Frontal cortex (tissue), 4 donors: ENCODE measurements at places on chromosomes 7 and 10. TPM values are rescaled to one million over a fixed set of nuclear protein-coding genes. Genes with fewer than 3 reads are reported as not detected.

DNA sequence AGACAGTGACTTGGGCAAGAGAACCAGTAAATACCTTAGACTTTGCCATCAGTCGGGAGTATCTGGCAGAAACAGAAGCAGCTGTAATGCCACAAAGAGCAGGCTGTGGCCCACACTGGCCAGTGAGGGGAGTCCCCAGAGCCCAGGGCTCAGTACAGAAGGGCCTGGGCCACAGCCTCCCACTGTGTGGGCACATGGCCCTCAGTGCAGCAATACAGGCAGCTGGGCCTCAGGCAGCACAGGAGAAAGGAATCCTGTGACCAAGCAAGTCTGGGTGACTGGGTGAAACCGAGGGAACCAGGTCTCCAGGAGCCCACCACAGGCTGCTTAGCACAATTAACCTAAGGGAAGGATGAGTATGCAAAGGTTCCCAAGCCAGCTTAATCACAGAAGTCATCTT, 14.0 kb downstream of the WDR91 start:
- DNase-seq, result no peak

DNA sequence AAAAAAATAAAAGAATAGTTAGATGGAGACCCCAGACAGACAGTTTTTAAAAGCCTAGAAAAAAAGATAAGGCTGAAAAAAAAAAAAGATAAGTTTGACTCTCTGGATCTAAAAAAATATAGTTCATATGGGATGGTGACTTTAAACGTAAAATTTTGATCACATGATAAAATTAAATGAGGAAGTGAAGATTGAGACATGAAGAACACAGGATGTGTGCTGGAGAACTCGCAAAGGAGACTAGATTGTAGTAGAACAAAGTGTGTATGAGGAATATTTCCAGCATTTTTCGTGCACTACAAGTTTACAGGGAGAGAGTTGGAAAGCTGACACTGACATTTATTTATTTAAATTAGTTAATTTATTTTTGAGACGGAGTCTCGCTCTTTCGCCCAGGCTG, 286.4 kb downstream of the PRPF18 start:
- no peak for DNase-seq

GRCh38 chr7:48365010-48365409, 193.8 kb downstream of the ABCA13 start:
- DNase-seq, result no peak

The SPAM1 gene
- not detected for total RNA-seq

DNA sequence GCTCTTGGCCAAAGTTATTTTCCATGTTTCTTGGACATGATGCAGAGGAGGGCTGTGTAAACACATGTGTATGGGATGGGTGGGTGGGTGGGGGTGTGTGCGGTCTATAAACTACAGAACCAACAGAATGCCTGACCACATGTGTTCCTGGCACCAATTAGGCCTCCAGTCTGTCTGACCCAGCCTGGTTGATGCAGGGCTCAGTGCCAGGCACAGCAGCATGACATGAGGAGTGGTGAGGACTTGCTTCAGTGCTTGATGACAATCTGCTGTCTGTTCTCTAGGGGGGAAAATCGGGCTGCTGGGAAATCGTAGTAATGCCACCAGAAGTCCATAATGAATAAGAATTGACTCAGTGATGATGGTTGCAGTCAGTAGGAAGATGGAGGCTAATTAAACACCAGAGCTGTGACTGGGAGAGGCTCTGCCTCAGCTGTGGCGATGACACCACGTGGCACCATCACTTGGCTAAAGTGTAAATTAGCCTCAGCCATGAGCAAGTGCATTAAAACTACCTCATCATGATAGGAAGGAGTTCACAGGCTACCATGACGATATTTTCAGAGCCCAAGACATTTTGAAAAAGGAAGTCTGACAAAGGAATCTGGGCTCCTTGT, 260.1 kb upstream of the PODXL start:
- DNase-seq, result no peak

DNA sequence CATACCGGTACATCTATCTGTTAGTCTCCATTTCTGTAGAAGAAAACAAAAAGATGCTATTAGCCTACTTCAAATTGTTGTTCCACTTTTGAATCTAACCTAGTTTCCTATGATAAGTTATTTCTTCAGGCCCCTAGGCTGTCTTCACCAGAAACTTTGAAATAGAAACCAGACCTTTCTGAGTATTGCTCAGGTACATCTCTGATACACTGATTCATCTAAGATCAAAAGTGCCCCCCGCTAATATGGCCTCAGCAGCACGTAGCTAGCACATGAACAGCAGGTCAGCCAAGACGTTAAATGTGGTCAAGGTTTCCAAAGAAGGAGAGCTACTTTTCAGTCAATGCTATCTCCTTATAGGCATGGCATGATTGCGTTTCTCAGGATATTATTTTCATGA, 23.6 kb downstream of the CTAGE6 start:
- no peak for DNase-seq

GRCh38 chr7:99024066-99024465, 119.8 kb downstream of the SMURF1 start:
- DNase-seq, result no peak

The NPC1L1 gene
- total RNA-seq, result not detected

DNA sequence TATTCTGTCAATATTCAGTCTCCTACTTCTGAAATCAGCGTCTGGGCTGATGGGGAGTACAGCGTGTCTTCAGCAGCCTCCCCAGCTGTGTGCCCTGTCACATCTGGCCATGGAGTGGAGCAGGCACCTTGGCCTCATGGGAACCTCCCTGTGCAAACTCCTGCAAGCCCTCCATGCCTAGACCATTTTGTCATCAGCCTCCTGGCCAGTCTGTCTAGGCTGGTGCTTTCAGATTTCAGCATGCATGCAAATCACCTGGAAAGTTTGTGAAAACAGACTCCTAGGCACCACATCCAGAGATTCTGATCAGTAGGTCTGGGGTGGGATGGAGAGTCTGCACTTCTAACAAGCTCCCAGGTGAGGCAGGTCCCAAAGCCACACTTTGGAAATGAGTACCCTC, 26.2 kb upstream of the CCSER2 start:
- no peak for DNase-seq

GRCh38 chr10:129163531-129163930, 303.5 kb upstream of the MGMT start:
- DNase-seq, result no peak

GRCh38 chr7:78389022-78389421, 590.4 kb downstream of the PHTF2 start:
- DNase-seq, result no peak

DNA sequence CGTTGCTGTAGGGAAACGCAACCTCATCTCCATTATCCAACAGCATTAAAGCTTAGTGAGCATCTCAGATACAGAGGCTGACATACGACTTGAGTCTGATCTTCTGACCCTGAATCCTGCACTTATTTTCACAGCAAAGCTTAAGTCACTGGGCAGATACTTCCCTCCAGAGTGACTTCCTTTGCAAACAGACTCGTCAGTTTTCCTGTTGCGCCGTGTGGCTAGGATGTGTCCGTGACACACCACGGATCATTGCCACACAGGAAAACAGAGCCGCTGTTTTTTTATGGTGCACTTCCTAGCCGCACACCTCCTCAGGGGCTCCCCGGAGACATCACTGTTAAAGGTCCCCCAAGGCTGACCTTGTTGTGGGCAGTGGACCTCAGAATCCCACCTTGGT, 94.9 kb upstream of the MKI67 start:
- no peak for DNase-seq

The NKX2-3 gene
- total RNA-seq, result under 0.01 TPM

DNA sequence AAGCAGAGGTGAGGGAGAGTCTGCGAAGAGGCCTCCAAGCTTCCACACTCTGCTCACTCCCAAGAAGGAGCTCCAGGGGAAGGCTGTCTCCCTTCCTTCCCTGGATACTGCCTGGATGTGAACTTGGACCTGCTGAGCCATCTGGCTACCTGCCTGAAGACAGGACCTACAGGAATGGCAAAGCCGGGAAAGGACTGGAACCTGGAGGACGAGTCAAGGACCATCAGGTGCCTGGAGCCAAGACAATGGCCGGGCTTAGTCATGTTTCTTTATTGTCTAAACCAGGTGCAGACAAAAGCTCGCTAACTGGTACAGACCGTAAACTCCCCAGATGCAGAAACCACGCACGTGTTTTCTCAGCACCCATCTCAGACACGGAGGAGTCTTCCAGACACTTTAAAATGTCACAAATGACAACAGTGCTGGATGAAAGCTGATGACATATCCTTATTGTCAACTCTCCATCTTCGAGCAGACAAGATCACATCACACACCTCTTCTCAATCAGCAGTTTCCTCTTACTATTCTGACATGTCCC, 12.1 kb downstream of the ASB13 start:
- no peak for DNase-seq

The ZSWIM8 gene
- 31.8 TPM for total RNA-seq

- DNase-seq, result no peak
Observed at GRCh38 chr7:101819913-101820522, 2.6 kb downstream of the CUX1 start.

GRCh38 chr10:11824376-11824775, 1.2 kb downstream of the PROSER2 start:
- no peak for DNase-seq

The PTCD1 gene
- 5.7 TPM for total RNA-seq

DNA sequence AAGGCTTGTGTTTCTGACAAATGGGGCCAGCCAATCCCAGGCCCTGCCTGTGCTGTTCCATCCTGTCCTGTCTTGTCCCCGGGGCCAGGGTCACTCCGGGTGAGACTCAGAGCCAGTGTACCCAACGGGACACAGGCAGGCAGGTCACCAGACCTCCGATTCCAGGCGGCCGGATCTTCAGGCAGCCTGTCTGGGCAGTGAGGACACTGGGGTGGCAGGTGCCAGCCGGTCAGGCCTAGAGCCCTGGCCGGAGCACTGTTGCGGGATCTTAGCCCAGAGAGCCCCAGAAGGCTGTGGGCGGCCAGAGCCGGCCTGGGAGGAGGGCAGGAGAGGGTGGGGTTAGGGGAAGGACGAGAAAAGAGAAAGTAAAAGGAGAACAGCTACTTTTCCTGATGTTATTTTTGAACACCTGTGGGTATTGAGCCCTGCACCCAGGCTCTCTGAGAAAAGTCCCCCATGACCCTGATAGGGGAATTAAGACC, 134.3 kb upstream of the TNRC18 start:
- DNase-seq, result peak; percentile 57

The PPP1R17 gene
- total RNA-seq, result 2.9 TPM

The CCL24 gene
- total RNA-seq, result not detected

GRCh38 chr10:89613582-89613981, 31.5 kb downstream of the PANK1 start:
- no peak for DNase-seq

DNA sequence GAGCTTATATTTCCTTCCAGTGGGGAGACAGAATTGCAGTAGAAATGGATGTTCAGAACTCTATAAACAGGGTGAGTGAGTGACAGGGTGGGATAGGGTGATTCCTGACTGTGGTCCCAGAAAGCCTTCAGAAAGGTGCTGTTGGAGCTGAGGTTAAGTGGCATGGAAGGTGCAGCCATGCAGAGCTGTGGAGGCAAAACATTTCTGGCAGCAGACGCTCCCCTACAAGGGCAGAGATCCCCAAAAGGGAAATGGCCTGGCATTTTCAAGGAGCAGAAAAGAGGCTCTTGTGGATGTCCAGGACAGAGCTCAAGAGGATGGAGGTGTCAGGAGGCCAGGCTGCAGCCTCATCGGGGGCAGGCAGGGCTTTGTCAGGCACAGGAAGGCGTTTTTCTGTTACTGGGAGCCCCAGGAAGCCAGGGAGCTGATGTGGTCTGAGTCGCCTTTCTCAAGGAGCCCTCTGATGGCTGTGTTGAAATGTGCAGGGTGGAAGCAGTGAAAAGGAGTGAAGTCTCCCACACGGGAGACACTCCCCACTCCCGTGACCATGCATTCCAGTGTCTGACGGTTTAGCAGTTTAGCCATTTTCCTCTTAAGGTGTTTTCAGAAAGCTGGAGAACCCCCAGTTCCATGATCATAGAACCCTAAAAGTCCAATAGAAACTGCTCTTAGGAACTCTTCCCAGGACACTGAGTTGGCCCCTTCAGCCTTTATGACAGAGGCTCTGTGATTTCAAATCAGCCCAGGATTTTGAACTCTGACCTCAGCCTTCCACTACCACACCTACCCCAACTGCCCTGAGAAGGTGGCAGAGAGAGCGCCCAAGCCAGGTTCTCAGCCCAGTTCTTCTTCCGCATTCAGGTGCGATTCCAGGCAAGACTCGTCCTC, 96.2 kb downstream of the C10orf105 start:
- DNase-seq, result peak; percentile 36

DNA sequence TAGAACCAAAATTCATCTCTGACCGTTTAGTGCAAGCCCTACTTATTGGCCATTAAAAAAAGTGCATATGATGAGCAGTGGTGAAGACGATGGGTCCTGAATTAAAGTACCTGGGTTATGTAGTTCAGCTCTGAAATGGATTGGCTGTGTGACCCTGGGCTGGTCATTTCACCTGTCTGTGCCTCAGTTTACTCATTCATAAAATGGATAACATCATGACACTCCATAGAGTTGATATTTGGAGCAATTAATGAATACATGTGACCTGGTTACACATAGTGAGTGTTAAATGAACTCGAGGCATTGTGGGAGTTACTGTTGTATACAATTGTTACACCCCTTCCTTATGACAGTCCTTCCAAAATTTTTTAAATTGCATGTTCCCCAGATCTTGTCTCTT, 9.1 kb downstream of the MAP3K8 start:
- DNase-seq, result no peak

DNA sequence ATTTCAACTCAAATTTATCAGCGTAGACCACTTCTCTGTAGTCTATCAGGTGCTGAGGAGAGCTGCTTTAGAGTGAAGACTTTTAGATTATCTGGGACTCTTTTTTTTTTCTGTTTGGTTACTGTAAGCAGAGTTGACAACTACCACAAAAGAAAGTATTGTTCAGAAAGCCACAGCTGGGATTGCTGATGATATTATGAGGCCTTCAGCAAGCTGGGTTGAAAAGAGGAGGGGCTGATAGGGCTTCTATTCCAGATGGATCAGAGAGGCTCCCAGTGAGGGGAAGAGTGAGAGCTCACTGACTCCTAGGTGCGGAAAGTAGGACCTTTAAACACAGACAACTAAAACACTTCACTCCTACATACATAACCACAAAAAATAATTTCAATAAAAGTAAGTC, 188.5 kb upstream of the FERD3L start:
- DNase-seq, result peak; percentile 34

The ALOX5 gene
- 1.2 TPM for total RNA-seq

- no peak for DNase-seq
Observed at GRCh38 chr10:70379581-70380176, 2.7 kb downstream of the LRRC20 start.

The FOXI2 gene
- total RNA-seq, result not detected

The GET4 gene
- total RNA-seq, result 20.8 TPM

The VPS37D gene
- total RNA-seq, result 26.1 TPM

The PON3 gene
- total RNA-seq, result 0.41 TPM

DNA sequence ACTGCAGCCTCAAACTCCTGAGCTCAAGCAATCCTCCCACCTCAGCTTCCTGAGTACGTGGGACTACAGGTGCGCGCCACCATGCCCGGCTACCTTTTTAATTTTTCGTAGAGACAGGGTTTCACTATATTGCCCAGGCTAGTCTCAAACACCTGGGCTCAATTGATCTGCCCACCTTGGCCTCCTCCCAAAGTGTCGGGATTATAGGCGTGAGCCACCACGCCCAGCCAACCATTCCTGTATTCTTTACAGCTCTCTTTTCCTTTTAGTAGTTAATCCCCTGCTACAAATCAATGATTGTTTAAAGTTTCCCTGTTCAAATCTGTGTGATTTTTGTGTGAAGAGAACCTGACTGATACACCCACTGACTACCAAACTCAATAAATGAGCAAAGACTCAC, 75.4 kb upstream of the SVIL start:
- DNase-seq, result no peak
